Naive thymus-derived CD4-positive, alpha-beta T cell (primary cell): ENCODE measurements at places on chromosomes 3 and 15.

GRCh38 chr3:66394019-66394752 is 106.6 kb downstream of the LRIG1 start:
- DNase-seq: no peak

GRCh38 chr3:43162230-43163084 is 56.6 kb upstream of the POMGNT2 start:
- peak; percentile 69 for DNase-seq

GRCh38 chr3:23219117-23219516 is 16.0 kb downstream of the UBE2E2 start:
- DNase-seq: no peak

DNA sequence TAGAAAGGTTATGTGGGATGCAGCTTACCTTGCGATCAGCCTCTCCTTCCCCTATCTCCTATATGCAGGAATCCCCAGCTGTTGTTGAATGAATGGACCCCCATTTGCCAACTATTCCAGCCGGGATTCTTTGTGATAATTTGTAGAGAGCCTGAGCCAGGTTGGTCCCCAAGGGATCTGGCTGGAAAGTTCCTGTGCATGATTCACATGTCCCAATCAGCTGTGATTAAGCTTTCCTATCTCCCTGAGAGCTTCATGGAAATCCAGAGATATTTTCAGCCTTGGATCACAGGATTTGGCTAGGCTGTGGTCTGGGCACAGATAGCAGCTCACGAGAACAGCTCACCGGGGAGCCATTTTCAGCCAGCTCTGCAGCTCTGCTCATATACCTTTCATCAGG is 76.7 kb downstream of the ARNT2 start:
- DNase-seq: no peak

DNA sequence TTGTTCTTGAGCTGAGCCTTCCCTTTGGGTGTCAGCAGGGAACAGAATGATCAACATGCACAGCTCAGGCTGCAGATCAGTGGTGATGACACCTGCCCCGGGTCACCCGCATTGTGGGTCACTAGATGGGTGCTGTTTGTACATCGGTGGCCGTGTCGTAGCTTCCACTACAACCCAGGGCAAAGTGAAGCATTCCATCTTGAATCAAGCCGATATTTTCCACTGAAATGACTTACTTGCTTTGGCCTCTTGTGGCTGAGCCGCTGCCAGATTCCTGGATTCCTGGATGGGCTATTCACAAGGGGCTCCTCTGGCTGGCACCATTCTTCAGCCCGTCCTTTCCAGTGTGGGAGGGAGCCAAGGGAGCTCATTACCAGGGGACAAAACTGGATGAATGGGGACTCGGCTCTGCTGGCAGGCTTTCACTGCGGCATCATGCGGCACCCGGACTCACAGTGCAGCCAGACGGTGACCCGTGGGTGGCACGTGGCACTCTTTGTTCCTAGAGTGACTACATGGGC is 65.6 kb downstream of the SLCO3A1 start:
- DNase-seq: no peak

DNA sequence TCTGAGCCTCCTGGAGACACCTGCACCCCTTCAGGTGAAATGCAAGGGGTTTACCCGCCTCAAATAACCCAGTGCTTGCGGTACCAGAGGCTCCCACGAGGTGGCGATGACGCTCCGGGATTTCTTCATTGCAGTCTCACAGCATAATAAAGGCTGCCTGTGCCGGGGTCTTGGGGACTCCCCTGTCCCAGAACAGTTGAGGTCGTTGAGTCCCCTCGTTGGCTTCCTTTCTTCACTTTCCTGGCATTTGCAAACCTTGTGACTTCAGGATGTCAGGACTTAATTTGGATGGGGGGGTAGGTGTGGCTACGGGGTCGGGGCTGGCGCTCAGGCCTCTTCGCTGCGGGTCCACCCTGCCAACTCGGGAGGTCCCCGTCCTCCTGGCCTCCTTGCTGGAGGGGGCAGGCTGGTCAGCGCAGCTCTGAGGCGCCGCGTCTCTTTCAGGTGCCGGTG is 1.3 kb downstream of the GNAT1 start:
- peak; percentile 83 for DNase-seq

DNA sequence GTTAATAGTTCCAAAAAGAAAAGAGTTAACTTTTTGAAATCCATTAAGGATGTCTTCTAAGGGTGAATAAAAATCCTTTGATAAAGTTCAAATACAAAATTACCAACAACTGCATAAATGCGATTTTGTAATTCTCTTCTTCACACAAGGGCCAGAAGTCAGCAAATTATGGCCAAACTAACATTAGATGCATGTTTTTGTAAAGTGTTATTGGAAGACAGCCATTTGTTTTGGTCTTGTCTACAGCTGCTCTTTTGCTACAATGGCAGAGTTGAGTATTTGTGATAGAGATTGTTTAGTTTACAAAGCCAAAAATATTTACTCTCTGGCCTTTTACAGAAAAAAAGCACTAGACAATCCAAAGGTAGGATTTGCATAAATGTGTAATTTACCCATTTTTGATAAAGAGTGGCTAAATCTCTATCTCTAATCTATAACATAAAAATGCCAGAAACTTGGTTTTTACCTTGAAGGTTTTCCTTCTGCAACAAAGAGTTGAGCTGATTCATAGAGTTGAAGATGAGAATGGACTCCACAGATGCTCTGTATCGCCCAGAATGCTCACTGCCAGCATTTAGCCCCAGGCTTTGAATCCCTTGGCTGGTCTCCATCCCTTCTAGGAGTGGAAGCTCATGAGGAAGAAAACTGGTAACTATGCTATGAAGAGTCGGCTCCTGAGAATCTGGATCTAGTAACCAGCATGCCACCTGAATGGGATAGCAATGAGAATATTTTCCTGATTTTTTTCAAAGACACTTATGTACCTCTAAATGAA is 64.5 kb downstream of the POLQ start:
- DNase-seq: no peak

DNA sequence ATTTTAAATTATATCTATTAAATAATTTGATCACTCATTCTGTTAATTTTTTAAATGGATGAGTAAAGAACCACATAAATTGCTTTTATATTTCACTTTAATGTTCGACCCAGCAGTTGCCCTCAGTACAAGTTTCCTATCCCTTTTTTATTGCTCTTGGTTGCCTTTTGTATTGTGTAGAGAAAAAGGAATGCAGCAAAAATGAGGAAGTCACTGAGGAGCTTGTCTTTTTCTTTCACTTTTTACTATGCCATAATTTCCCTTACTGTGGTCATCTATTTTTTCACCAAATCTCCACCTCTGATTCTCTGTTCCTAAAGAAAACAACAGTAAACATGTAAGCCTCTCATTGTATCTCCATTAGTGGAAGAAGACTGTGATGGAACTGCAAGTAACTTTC is 122.7 kb downstream of the B3GALNT1 start:
- DNase-seq: no peak

GRCh38 chr3:108035751-108036150 is 55.1 kb downstream of the CD47 start:
- no peak for DNase-seq

- DNase-seq: no peak
Measured at GRCh38 chr3:156456771-156457224, 98.1 kb downstream of the SSR3 start.

DNA sequence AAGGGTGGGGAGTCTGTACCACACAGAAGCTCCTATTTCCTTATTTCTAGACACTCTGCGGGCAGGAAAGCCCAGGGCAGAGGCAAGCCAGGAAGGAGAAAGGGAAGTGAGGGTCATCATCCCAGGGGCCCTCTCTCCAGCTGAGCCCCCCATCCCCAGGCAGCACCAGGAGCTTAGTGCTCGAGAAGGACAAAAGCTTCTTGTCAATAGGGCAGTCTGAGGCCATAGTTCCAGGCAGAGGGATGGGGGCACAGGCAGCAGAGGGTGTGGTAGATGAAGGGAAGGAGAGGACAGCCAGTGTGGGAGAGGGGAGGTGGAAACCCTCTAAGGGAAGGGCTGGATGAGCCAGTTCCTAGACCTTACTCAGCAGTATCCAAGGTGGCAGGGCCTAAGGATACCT is 2.7 kb downstream of the MAP1A start:
- no peak for DNase-seq

DNA sequence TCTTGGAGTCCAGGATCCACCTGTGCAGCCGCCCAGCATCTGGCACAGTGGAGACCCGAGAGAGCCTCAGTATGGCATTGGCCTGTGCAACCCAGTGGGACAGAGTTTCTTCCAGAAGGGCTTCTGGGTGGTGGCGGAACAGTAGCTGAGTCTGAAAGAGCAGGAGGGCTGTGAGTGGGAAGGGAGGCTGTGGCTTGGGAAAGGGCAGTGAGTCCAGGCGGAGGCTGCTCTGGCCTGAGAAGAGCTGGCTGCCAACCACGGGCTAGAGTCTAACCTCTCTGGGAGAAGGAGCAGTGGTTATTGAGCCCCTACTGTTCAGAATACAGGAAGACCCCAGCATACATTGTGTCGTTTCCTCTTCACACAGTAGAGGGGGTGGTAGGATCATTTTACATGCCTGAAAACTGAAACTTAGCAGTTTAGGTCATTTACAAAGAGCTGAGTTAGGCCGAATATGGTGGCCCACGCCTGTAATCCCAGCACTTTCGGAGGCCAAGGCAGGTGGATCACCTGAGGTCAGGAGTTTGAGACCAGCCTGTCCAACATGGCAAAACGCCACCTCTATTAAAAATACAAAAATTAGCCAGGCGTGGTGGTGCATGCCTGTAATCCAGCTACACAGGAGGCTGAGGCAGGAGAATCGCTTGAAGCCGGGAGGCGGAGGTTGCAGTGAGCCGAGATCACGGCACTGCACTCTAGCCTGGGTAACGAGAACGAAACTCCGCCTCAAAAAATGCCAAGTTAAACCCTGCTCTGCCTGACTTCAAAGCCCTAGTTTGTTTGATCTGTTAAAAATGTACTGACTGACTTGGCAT is 3.2 kb downstream of the AEN start:
- DNase-seq: peak; percentile 84

GRCh38 chr3:171366043-171366442 is 94.2 kb downstream of the TNIK start:
- DNase-seq: no peak

DNA sequence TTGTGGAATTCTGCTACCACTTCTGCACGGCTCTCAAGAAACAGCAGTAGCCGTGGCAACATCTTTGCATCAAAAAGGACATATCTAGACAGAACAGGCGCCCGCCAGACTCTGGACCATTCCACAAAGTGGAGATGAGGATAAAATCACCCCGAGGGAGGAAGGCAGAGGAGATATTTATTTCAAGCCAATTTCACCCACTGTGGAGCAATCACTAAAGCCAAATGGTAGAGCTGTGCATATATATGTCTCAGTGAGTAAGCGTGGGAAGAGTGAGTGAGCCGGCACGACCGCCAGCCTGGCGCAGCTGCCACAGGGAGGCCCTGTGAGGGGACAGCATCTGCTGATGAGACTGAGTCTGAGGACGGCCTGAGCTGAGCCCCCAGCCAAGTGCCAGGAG is 111.3 kb downstream of the MEGF11 start:
- DNase-seq: no peak

GRCh38 chr15:51447855-51448621 is 106.6 kb downstream of the GLDN start:
- no peak for DNase-seq

GRCh38 chr15:83919978-83920510 is 266.1 kb downstream of the ADAMTSL3 start:
- DNase-seq: no peak

DNA sequence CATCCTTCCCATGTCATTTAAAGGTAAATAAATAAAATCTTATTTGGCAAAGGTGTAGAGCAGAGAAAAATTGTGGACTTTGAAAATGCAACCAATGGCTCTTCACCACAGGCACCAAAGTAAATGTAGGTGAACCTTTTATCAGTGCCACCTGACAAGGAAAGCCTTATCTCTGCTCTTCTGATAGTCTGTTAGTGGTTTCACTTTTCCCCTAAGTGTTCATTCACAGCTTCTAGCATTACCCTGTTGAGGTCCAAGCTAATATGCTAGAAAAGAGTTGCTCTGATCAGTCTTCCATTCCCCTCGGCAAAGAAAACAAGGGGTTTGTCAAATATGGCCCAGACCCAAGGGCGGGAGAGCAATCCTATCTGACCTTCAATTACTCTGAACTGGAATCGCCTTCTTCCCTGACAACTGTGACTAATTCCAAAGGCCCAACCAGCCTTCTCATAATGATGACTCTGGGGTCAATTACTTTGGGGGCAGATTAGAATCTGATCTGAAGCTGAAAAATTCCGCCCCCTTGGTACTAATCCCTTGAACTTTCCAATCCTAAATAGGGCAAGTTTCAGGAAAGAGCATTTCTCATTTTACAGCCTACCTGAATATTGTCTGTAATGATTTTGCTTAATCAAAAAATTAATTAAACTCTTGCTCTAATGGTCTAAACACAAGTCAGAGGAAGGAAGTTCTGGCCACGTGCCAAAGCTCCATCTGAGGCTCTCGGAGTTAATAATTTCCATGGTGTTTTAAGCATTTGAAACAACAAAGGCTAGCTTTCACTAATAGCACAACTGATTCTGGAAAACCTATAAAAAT is 52.4 kb downstream of the SETMAR start:
- DNase-seq: no peak

- DNase-seq: no peak
Measured at GRCh38 chr15:44317423-44318058, 29.0 kb downstream of the GOLM2 start.

GRCh38 chr3:141959589-141960554 is 83.4 kb downstream of the ATP1B3 start:
- no peak for DNase-seq

GRCh38 chr3:111811811-111812210 is 47.3 kb upstream of the PHLDB2 start:
- DNase-seq: no peak

DNA sequence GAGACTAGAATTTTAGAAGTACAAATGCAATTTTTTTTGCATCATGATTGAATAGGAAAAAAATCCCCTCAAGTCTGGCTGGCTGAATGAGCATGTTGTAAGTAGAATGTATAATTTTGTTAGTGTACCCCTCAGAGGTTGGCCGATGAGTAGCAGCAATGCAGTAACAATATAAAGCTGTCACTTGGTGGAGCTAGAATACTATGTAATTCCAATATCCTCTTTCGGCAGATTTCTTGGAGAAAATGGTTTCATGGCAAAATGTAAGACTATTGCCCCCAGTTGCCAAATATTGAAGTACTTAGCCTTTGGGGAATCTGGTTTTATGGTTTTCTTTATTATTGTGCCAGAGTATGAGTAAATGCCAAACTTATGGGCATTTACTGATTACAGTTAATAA is 39.8 kb upstream of the SGO1 start:
- no peak for DNase-seq

DNA sequence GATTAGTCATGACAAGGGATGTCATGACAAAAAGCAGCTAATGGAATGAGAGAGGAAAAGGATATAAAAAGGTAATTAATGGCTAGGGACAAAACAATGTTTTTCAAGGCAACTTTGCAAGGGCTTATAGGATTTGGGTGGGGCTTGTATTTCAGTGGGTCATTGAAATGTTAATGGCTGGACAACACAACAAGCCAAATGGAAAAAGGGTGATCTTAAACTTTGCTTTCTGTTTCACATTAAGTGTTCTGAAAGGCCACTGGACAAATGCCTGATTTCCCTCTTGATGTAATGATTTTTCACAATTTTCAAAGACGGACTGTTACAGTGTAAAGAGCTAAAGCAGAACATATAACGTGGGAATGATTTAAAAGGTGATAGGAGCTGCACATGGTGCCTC is 345.0 kb downstream of the TUSC7 start:
- no peak for DNase-seq
